ENCODE measurements at places on chromosomes 11 and 22. TPM values are rescaled to one million over a fixed set of nuclear protein-coding genes. Genes with fewer than 3 reads are reported as not detected.
A peak's percentile ranks its signal among the peaks of the same experiment; 100 is the strongest.

The KRTAP5-7 gene
- not detected for total RNA-seq

The PANX3 gene
- total RNA-seq = not detected

- DNase-seq = peak; percentile 76
Observed at GRCh38 chr11:762421-763072, 14.7 kb downstream of the GATD1 start.

DNA sequence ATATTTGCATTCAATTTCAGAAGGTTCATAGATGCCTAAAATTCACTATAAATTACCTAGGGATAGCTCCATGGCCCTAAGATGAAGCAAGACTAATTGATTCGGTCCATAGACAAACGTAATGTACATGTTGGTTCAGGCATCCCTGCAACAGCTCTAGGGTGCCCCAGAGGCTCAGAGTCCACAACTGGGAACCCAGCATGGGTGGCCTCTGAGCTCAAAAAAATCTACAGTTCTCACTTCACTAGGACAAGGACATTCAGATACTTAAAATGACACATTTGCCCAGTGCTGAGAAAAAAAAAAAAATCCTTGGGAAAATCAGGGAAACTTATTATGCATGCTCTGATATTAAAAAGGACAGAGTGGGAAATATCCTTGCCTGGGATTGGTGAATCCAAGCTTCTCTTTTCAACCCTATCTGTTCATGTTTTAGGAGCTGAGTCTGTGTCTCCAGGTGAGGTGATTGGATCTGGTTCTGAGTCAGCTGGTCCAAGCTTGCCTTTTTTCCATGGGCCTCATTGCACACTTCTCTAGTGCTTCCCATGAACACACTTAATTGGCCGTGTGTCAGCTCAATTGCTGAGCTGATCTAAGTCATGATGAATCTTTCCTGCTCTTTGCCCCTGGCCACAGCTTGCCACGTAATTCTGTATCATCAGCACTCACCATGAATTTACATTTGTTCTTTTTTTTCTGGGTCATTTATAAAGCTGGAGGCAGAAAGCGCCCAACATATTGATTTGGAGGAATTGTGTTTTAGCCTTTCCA, 116.3 kb upstream of the RCN1 start:
- no peak for DNase-seq

GRCh38 chr11:11710556-11710955, 88.8 kb upstream of the GALNT18 start:
- DNase-seq = no peak
